B cell (primary cell): ENCODE measurements at places on chromosomes 7 and 10.

DNA sequence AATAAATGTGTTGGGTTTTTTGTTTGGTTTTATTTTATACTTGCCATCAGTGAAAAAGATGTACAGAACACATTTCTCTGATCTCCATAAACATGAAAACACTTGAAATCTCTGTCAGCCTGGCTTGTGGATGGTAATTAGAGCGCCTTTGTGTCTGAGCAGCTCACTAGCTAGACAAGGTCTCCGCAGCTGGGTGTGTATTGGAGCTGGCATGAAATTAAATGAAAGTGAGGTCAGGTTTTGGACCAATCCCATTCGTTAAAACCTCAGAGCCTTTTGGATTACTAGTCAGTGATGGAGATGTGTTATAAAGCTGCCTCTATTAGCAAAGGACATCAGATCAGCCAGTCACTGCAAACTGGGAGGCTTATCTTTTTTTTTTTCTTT is 2.7 kb downstream of the FRAT1 start:
- DNase-seq, result no peak

DNA sequence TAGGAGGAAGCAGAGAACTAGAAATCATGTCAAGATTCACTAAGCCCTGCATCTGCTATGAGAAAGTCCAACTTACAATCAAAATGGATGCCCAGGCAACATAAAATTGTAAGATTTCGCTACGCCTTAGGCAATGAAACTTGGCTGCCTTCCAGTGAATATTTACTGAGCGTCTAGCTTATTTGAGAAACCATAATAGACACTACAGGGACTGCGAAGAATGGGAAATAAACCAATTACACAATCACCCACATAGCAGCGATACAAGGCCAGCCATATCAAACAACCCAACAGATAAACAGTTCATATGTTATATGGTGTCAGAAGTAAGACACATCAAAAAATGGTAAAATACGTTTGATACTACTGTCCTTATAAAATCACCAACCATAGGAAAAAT is 545.0 kb upstream of the C7orf33 start:
- DNase-seq, result no peak

GRCh38 chr10:50511492-50512213 is 112.1 kb downstream of the SGMS1 start:
- no peak for DNase-seq

- no peak for DNase-seq
Observed at GRCh38 chr7:64102656-64103400, 57.6 kb downstream of the ZNF727 start.

- no peak for DNase-seq
Observed at GRCh38 chr7:29557954-29558353, 5.7 kb upstream of the PRR15 start.

- no peak for DNase-seq
Observed at GRCh38 chr10:70940834-70941568, 52.6 kb upstream of the PCBD1 start.

GRCh38 chr7:158097453-158098124 is 490.0 kb downstream of the PTPRN2 start:
- DNase-seq, result no peak

DNA sequence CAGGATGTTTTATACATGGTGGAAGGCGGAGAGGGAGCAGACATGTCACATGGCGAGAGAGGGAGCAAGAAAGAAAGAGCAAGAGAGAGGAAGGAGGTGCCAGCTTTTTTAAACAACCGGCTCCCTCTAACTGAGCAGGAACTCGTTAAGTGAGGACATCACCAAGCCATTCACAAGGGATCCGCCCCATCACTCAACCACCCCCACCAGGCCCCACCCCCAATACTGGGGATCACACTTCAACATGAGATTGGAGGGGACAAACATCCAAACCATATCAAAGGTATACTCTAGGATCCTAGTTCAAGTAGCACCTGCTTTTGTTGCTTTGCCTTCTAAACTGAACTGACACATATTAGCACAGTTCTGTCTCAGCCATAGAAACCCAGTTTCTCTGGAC is 141.9 kb upstream of the KLF14 start:
- DNase-seq, result no peak

- no peak for DNase-seq
Observed at GRCh38 chr10:98374217-98374985, 40.6 kb downstream of the PYROXD2 start.

DNA sequence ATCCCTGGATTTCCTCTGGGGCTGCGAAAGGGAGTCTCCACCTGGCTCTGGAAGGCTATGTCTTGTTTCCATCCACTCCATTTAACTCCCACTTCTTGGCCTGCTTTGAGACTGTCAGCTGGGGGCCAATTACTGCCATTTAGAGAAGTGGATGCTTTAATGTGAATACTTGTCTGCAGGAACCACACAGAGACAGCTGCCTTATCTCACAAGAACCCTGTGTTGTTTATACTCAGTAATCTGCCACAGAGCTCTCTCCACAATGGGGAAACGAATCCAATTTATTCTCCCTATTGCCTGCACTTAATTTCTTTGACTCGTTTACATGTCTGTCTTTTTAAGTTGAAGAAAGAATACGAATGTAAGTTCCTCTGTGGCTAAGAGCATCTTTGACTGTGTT is 787.0 kb upstream of the C7orf33 start:
- DNase-seq, result no peak

DNA sequence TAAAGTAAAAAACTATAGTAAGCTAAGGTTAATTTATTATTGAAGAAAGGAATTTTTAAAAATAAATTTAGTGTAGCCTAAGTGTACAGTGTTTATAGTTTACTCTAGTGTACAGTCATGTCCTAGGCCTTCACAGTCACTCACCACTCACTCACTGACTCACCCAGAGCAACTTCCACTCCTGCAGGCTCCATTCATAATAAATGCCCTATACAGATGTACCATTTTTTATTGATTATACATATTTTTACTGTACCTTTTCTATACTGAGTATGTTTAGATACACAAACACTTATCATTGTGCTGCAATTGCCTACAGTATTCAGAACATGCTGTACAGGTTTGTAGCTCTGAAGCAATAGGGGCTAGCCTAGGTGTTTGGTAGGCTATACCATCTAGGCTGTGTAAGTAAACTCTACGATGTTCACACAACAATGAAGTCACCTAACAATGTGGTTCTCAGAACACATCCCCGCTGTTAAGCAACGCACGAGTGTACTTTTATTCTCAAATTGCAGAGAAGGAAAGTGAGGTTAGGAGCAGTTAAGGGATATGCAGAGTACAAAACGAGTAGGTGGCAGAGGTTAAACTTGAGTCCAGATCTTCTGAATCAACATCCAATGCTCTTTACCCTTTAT is 38.9 kb upstream of the PLCE1 start:
- DNase-seq, result no peak

DNA sequence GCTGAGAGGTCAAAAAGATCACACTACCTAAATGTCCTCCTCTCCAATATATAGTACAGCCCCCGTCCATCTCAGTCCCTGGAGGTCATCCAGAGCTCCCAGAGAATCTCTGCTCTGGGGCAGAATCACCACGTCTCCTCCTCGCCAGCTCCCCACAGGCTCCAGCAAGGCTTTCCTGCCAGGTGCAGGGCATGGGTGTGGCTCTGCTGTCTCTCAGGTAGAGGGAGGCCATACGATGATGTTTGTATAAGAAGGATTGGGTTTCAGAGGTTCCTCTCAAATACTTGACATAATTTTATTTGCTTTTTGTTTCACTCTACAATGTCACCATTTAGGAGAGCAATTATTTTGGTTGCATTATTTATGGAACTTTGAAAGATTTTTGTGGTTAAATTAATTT is 98.3 kb upstream of the PRSS58 start:
- DNase-seq, result no peak

GRCh38 chr10:122531261-122531660 is 29.3 kb upstream of the DMBT1 start:
- DNase-seq, result no peak

DNA sequence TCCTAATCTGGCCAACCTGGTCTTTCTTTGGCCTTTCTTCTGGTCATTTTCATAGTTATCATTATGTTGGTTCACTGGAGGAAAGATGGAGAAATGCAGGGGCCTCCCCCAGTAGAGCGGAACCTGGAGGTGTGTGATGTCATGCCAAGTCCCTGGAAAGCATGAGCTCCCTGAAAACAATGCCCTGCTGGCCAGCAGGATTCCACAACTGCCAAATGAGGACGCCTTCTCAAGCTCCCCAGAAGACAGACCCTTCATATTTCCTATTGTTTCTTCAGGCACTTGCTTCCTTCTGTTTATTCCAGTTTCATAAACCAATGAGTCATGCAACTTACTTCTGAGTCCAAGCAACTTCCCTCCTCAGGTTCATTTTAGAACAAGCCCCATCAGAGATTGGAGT is 339.0 kb downstream of the GATA3 start:
- DNase-seq, result no peak

DNA sequence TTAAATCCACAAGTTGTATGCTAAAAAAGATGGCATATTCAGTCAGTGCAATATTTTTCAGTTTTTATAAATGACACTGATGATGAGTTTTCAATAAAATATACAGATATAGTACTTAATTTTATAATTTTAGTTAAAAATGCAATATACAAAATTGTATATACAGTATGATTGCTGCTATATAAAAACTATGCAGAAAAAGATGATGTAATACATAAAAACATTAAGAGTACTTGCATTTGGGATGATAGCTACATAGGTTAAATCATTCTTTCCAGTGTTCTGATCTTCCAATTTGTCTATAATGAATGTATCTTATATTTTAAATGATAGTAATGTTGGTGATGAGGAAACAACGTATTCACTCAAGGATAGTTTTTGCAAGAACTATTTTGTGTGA is 92.0 kb upstream of the RPA3 start:
- DNase-seq, result no peak

DNA sequence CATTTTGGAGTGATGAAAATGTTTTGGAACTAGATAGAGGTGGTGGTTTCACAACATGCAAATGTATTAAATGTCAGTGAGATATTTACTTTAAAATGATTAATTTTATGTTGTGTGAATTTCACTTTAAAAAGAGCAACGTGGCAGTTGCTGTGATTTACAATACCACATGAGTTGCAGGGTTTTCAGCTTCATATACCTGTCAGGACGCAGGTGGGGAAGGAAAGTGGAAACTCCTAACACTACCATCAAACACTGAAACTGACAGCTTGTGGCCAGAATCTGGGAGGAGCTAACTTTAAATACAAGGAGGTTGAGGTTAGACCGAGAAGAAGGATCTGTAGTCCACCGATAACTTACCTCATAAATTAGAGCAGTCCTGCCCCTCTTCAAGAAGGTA is 168.9 kb upstream of the TMEM72 start:
- DNase-seq, result no peak

- peak; percentile 95 for DNase-seq
Observed at GRCh38 chr7:91880413-91881241, at the start of gene MTERF1. TSS of gene MTERF1 (minus strand) at chr7:91880702. CDS start at chr7:91880083, 619 bp downstream.

- no peak for DNase-seq
Observed at GRCh38 chr10:93871671-93872204, 22.0 kb upstream of the SLC35G1 start.

GRCh38 chr10:4813023-4813422 is 13.0 kb upstream of the AKR1E2 start:
- no peak for DNase-seq

- DNase-seq, result no peak
Observed at GRCh38 chr7:46972205-46972604, 609.7 kb downstream of the TNS3 start.

GRCh38 chr7:91527460-91527859 is 263.2 kb downstream of the FZD1 start:
- DNase-seq, result no peak

GRCh38 chr10:103658049-103658577 is 164.6 kb downstream of the NEURL1 start:
- no peak for DNase-seq

DNA sequence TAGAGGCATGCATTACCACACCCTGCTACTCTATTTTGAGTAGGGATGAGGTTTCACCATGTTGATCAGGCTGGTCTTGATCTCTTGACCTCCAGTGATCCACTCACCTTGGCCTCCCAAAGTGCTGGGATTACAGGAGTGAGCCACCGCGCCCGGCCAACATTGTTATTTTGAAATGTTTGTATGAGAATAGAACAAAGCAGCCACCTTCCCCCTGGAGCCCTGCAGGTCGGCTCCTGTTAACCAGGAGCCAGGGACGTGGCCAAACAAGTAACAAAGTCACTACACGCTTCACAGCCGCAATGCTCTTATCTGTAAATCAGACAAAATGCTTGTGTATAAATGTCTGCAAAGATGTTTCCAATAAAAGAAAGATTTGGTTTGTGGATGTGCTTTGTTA is 295.4 kb downstream of the CNTNAP2 start:
- no peak for DNase-seq

- no peak for DNase-seq
Observed at GRCh38 chr10:89668386-89669071, 23.5 kb upstream of the PANK1 start.

DNA sequence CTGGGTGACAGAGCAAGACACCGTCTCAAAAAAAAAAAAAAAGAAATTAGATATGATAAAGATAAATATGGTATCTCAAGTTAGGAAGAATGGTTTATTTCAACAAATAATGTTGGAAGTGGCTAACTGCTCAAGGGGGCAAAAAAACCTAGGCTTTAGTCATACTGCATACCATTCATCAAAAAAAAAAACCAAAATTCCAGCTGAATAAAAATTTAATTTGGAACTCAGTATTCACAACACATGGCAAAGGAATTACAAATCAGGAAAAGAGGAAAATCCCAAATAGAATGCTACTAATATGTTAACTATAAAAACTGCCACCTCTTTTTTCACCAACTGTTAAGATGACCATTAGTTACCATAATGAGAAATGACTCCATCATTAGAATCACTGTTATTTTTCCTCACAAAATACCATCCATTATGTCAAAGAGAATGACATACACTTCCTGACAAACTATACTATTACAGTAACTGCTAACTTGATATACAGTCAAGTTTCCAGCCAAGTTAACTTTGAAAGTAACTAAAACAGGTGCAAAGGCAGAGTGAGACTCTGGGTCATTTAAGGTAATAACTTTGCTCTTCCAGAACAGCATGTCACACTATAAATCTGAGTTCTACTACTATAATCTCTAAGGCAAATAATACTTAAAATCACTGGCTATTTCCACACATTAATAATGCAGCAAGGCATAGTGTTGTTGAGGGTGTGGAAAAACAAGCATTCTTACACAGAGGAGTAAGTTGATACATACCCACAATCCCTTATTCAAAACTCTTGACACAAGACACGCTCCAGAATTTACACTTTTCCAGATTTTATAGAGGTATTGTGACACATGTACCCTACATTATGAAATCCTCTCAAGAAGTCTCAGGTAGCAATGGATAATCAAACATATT is 10.2 kb downstream of the KBTBD2 start:
- no peak for DNase-seq

GRCh38 chr7:25067726-25068501 is 57.1 kb downstream of the CYCS start:
- DNase-seq, result no peak

DNA sequence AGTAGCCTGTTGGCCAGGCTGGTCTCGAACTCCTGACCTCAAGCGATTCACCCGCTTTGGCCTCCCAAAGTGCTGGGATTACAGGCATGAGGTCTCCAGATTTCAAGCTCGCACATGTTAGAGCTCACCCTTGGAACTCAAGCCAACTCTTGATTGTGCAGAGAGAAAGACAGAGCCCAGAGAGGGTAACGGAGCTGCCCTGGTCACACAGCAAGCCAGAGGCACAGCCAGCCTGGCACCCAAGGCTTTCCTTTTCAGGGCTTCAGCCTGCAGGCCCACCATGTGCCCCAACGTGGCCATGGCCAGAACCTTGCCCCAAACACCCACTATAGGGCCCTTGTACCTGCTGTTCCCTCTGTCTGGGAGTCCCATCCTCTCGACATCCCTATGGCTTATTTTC is 49.1 kb upstream of the CUX1 start:
- DNase-seq, result no peak
